Activated CD8-positive, alpha-beta memory T cell treated with anti-CD3 and anti-CD28 coated beads, Interleukin-2, amount 50 U/mL, for 4 hours (primary cell): ENCODE measurements at places on chromosomes 1 and 21.

DNA sequence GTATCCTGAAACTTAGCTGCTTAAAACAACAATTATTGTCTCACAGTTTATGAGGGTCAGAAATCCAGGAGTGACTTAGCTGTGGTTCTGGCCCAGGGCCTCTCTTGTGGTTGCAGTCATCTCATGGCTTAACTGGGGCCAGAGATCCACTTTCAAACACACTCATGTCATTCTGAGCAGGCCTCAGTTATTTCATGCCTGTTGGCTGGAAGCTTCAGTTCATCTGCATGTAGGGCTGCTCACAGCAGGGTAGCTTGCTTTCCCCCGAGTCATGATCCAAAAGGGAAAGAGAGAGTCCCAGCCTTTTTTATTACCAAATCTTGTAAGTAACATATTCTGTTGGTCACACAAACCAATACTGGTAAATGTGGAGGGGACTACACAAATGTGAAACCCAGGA, 96.6 kb upstream of the B3GALT2 start:
- DNase-seq: no peak

DNA sequence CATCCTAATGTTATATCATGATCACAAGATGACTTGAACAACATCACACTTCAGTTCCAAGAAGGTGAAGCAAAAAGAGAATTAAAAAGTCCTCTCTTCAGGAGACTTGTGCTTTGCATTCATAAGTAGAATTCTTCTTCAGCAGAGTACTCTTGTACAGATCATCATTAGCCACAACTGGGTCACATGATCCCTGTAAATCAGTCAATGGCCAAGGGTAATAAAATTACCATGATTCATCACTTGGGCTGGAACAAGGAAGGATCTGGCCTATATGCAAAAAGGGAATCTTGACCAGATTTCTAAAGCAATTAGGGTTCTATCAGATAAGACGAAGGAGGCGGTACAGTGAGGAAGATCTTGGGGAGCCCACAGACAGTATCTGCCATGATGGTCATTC, 458.0 kb upstream of the DEPDC1 start:
- no peak for DNase-seq

GRCh38 chr1:215344539-215344938, 222.6 kb upstream of the KCTD3 start:
- DNase-seq: no peak

DNA sequence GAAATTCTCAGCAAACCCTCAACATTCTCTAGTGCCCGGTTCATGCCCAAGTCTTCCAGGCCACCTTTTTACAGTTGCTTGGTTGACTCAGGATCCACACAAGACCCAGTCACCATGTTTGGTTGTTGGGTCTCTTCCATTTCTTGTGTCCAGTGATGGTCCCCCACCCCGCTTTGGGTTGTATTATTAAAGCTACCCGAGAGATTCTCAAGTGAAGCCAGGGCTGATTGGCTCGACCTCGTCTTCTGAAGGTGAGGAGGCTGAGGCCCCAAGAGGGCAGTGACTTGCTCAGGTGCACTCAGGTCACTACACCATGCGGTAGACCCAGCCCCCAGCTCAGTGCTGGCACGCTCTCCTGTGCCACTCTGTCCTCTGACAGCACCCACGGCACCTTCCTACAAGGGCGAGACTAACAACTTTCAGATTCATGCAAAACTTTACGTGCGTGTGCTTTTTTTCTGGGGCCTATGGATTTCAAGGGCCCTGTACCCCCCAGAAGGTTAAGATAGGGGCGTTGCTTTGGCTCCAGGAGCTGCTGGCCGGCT, 50.3 kb downstream of the CAPN9 start:
- no peak for DNase-seq

GRCh38 chr1:100882698-100883097, 11.9 kb downstream of the EXTL2 start:
- DNase-seq: no peak
